Amygdala (tissue), 56 donors: ENCODE measurements at places on chromosomes 1 and 21.

DNA sequence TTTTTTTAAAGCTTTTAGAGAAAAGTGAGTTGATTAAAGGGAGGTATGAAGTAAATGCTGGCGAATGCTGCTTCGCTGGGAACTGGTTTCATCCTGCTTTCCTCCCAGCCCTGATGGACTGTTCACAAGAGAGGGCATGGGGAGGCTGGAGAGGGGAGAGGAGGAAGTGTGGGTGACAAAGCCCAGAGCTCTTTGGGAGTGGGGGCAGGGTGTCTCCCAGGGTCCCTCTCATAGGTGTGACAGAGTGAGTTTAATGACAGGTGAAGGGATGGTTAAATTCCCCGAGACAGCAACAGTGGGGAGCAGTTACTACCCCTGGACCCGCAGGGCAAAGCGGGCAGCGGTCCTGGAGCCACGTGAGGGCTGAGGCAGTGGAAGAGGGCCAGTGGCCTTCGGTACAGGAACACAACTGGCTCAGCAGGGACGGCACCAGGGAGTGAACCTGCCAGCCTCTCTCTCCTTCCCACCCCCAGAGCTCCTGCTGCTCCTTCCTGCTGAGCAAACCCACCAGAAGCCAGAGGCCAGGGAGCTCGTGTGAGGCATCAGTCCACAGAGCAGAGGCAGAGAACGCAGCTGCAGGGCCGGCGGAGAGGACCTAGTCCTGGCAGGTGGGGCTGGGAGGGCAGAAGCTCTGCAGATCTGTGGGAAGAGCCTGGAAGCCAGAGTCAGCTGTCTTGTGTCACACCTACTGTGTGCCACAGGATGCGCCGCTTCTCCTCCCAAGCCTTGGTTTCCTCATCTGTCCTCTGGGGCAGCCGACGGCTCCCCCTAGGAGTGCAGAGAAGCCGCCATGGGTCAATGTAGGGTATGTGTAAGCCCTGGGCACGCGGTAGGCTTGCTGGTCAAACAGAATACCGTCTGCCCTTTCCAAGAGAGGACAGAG lies 20.9 kb upstream of the LRP8 start:
- no peak for DNase-seq

DNA sequence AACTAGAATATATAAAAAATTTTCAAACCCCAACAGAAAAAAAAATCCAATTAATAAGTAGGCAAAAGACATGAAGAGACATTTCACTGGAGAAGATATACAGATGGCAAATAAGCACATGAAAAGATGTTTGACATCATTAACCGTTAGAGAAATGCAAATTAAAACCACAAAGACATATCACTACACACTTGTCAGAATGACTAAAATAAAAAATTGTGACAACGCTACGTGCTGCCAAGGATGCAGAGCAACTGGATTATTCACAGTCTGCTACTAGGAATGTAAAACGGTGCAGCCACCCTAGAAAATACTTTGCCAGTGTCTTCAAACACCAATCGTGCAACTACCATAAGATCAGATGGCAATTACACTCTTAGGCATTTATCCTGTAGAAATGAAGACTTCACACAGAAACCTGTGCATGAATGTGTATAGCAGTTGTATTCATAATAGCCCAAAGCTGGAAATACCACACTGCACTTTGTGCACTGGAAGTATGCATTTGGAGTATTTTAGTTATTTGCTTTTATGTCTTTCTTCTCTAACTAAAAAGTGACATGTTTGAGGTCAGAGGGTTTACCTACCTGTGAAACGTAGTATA lies 75.3 kb upstream of the PALMD start:
- no peak for DNase-seq

- DNase-seq, result no peak
Measured at GRCh38 chr1:78240191-78240590, 194.4 kb downstream of the GIPC2 start.

- no peak for DNase-seq
Measured at GRCh38 chr21:45511007-45511406, 31.2 kb downstream of the SLC19A1 start.

- DNase-seq, result no peak
Measured at GRCh38 chr1:92310185-92310597, 11.3 kb downstream of the RPAP2 start.

DNA sequence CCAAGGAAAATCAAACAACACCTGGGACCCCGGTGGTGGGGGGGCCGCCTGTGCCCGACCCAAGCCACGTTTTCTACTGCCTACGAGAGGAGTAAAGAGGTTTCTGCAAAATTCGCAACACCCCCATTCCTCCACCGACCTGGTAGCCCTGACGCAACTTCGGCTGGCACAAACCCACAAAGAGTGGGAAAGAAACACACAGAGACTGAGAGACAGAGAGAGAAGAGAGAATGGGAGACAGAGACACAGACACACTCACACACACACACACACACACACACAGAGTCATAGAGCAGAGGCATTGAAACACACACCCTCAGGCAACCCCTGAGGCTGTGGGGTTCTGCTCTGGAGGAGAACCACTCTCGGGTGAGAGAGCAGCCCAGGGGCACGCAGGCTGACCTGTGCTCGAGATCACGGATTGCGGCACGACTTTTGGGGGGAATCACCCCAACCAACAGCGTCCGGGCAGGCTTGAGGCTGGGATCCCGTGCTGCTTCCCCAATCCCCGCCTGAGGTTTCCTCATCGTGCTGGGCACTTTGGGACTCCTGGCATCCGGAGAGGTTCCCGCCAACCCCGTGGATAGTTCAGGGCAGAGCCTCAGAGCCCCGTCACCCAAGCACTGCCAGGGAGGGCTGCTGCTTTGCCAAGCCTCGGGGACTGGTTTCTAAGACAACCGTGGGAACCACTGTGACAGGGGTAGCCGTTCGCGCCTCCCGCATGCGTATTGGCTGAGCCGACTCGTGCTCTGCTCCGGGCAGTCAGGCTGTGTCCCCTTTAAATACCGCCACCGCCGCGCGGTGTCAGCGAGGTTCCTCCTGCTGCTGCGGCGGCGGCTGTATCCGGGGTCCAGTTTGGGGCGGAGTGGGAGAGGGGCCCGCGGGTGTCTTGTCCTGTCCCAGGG lies 682.4 kb upstream of the TPTE start:
- no peak for DNase-seq

DNA sequence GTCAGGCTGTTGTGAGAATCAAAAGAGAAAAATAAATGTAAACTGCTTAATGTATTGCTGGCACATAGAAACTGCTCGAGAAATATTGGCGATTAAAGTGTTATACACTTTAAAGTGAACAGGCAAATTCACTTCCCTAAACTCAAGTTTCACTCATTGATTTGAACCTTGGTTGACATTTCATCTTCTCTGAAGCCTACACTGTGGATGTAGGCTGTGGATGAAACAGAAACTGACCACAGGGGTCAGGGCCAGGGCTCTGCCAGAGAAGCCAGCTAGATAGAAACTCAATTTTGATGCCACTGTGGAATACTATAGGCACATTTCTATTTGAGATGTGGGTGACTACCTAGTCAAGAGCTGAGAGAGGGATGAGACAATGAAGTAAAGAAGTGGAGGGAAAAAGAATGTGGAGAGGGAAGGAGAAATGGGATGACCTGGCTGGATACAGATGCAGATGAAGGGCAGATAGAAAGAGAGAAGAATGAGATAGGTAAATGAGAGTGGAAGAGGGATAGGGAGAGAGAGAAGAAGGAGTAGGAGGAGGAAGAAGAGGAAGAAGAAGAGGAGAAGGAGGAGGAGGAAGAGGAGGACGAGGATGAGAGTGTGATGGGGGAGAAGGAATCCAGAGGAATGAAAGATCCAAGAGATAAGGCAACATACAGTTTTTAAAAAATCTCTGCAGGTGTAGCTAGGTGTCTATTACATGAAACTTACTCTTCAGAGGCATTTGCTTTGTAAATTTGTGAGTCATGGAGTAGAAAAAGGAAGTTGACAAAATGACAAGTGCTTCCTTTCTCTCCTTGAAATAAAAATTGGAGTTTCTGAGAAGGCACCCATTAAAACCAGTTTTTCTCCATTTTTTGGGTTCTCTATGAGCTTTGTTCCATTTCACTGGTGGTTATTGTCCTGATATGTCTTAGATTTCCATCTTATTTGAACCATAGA lies 17.4 kb upstream of the CD1D start:
- no peak for DNase-seq

- no peak for DNase-seq
Measured at GRCh38 chr1:2486041-2486440, 10.0 kb downstream of the PLCH2 start.

DNA sequence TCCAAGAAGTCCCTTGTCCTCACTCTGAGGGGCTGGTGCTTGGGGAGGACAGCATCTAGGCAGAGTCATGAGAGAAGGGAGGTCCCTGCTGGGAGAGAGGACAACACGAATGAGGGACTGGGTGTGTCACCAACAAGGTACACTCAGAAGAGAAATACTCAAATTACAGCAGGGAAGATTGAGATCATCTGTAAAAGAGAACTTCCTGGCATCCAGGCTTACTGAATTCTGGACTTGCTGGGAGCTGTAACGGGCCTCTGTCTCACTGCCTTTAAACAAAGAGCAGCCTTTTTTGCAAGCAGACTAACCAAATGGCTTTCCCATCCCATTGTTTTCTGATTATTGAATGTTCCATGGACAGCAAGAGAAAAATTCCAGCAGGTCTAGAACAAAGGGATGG lies 195.7 kb upstream of the RAB4A start:
- no peak for DNase-seq

DNA sequence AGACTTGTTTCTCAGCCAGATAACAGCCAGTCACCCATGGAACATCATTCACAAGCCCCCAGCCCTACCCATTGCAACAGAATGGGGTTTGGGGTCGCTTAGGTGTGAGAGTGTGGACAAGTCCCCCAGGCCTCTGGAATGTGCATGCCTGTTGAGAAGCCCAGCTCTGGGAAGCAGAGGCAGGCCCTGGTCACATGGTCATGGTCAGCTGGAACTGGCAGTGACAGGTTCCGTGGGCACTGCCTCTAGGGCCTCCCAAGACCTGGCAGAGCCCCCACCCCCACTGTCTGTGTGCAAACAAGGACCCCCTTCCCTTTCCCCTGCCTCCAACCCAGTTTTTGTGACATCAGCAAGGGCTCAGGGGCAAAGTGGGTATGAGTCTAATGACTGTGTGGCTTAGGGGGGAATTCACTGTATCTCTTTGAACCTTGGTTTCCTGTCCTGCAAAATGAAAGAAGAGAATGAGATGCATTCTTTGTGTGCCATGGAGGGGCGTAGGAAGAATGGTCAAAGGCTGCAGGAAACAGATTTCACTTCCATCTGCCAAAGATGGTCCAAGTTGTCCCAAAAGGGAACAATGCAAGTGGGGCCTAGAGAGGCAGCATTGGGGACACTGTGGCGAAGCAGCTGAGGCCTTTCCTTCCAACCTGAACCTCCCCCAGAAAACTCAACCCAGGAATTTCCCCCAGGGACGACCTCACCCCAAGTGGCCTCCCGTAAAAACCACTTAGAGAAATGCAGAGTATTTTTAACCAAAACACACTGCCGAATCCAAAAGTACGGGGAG lies 34.7 kb upstream of the SELENON start:
- no peak for DNase-seq

GRCh38 chr1:44408632-44409602 lies 3.9 kb downstream of the RNF220 start:
- peak; percentile 26 for DNase-seq
